AG09319 (cell line): ENCODE measurements at places on chromosomes 1 and 21.

DNA sequence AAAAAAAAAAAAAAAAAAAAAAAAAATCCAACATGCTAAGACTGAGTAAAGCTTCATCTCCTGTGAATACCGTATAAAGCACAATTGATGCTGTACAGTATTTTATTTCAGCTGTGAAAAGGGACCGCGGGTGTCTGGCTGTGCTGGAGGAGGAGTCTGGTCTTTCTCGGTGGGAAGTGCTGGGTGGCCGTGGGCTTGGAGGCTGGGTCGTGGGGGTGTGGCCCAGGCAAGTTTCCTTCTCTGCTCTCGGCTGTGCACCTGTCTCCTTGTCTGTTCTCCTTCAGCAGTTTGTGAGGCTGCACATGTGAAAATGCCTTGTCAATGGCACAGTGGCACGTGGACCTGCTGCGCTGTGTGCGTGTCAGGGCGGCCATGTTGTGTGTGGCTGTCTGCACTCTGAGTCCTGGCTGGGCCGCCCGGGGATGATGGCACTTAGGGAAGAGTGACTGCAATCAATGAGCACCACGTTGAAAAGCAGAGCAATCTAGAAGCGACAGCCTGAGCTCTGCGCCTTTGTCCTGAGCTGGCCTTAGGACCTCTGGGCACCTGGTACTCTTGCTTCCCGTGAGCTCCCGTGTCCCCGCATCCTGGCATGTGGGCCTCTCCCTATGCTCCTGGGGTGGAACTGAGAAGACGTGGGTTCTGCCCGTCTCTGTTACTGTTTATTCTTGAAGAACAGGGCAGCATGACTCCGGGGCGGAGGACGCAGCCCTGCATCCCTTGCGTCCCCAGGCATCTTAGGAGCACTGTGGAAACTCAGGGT lies 14.5 kb downstream of the AGPAT3 start:
- no peak for DNase-seq

DNA sequence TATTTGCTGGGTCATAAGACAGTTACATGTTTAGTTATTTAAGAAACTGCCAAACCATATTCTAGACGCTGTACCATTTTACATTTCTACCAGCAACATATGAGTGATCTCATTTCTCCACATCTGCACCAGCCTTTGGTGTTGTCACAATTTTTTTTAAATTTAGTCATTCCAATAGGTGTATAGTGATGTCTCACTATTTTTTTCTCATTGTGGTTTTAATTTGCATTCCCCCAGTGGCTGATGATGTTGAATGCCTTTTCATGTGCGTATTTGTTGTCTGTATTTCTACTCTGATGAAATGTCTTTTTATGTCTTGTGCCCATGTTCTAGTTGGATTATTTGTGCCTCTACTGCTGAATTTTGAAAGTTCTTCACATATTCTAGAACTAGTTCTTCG lies 38.4 kb downstream of the NFASC start:
- DNase-seq, result no peak

GRCh38 chr1:150386592-150386991 lies 22.6 kb downstream of the RPRD2 start:
- DNase-seq, result no peak

GRCh38 chr1:21449906-21450305 lies 10.0 kb downstream of the NBPF3 start:
- no peak for DNase-seq

GRCh38 chr1:61190153-61190552 lies 107.8 kb downstream of the NFIA start:
- DNase-seq, result no peak

- no peak for DNase-seq
These were observed 40.4 kb downstream of the LDLRAD2 start for GRCh38 chr1:21852282-21853130.

DNA sequence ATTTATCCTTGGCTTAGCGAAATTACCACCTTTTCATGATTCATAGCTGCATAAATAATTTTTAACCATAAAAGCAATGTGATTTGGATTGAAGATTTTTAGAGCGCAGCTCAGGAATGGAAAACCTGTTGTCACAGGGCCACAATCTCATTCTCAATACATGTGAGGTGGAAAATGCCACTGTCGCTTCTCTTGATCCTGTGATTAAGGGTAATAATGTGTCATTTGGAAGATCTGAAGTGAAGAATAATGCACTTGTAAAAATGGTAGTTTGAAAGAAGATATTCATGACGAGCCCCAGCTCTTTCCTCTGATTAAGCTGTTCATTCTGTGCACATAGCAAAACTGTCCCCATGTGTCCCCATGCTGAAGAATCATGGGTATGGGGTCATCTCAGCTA lies 230.4 kb downstream of the BACH1 start:
- DNase-seq, result no peak

DNA sequence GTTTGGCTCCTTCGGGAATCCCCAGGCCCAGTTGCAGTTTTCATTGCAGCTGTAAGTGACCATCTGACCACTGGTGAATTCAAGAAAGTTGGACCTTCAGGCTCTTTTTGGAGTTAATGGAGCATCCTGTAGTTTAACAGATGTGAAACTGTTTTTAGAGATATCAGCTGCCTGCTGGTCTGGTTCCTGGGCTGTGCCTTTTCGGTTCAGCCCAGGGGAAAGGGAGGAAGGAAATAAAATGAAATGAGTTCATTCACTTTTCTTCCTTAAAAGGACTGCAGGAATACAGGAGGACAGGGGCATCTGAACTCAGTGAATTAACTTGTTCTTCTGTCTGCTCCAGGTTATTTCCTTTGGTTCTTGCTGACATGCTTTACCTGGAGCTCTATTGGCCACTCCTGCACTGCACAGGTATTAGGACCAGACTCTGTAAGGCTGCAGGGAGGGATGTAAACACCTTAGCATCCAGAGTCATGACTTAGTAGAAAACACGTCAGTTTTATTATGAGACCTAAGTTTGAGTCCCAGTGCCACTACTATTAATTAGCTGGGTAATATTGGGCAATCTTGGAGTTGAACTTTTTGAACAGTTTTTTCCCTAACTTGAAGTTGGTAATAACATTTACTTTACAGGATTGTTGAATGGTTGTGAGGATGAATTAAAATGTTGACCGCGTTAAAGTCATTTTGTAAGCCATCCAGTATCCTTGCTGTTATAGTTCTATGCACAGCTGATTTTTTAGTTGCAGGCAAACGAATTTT lies 83.6 kb downstream of the LRRC8D start:
- no peak for DNase-seq

- peak; percentile 89 for DNase-seq
These were observed 5.2 kb upstream of the RERE start for GRCh38 chr1:8822373-8823294.

GRCh38 chr21:33236766-33237165 lies 7.0 kb downstream of the IFNAR2 start:
- no peak for DNase-seq

DNA sequence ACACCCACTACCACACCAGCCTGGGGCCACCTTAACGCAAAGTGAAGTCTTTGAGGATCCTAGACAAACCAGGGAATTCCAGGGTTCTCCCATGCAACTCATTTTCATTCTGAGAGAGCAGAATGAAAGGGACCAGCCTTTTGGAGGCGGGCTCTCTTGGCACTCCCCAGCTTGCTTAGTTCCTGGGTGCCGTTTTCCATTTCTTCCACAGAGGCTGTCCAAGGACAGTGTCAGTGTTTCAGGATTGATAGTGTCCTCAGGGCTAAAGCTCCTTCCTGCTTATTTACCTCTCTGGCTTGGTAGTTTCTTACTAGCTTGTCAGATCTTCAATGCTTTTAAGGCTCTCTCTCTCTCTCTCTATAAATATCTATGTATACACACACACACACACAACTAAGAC lies 30.1 kb upstream of the GNG4 start:
- DNase-seq, result no peak

- DNase-seq, result no peak
These were observed 171.4 kb downstream of the TGFB2 start for GRCh38 chr1:218516526-218516925.

DNA sequence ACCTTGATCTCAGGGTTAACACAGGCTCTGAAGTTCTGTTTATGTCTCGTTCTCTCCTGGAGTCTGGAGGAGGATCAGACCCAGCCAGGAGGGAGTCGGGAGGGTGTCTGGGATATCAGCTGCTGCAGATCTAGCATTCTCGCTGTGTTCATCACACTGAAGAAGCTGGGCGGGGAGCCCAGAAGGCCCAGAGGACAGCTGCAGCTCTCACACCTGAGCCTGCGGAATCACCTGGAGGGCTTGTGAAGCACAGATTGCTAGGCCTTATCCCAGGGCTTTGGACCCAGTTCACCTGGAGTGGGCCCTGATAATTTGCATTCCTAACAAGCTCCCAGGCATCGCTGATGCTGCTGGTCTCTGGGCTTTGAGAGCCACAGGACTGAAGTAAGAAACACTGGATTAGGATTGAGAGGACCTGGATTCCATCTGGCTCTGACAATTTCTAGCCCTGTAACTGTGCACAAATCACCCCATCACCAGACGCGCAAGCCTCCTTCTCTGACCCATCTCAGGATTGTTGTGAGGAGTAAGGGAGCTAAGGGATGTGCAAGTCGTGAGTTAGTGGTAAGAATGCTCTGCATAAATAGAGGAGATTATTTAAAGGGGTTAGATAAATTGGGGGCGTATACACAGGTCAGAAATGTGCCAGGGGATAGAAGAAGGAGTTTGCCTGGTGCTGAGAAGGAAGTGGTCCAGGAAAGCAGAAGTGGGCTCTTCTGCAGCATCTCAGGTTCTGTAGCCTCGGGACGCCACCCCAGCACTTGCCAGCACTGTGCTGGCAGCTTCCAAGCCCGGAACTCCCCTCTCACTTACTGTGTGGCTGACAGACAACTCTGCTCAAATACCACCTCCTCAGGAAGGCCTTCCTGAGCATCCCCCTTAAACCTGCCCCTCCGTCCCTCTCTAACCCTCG lies 19.1 kb downstream of the ABCA4 start:
- DNase-seq, result no peak

DNA sequence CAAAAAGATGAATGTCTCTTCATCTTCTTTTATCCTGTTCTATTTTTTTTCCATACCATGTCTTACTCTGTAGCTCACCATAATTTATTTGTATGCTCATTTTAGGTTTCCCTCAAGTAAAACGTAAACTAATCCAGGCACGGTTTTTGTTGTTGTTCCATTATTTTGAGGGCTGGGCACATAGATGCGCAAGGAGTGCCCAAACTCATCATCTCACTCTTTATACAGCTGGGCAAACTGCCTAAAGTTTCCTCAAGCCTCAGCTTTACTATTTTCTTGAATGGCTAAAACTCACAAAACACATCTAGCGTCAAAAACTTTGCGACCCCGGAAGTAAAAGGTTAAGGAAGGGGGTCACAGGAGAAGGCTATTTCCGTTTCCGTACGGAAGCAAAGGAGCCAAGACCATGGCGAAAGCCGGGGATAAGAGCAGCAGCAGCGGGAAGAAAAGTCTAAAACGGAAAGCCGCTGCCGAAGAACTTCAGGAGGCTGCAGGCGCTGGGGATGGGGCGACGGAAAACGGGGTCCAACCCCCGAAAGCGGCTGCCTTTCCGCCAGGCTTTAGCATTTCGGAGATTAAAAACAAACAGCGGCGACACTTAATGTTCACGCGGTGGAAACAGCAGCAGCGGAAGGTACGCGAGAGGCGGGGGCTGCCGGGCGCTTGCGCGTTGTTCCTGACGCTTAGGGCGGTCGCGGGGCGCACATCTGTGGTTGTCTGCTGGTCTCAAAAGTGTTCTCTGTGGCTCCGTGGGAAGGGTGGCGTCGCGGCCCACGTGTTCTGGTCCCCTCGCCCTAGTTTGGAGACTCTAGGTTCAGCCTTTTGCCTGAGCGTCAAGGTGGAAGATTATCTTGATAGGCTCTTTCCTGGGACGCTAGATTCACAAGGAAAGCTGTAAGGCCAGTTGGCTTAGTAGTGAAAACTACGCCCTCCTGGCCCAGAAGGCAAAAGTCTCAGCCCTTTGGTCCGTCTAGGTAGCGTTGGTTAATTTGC lies at the start of gene RPF1:
Gene RPF1 (plus strand): TSS at position 391 of the 993 bp plus-strand sequence. CDS start 16 bp downstream, at position 407.
- peak; percentile 35 for DNase-seq

- no peak for DNase-seq
These were observed 19.5 kb downstream of the ZMYM4 start for GRCh38 chr1:35287807-35288640.

DNA sequence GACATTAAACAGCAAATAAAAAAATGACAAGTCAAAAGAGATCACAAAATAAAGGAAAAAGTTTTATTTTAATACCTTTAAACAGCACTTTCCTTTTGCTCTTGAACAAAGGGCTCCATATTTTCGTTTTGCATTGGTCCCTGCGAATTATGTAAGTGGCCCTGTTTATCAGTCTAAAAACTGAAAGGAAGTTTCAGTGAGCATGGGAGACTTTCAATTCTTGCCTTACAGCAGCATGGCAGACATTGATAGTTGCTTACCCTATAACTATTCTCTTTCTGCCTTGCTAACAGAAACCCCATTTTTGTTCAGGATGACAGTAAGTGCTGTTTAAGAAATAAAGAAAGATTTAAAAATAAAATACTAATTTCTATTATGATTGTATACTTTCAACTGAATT lies 5.2 kb upstream of the SH3GLB1 start:
- DNase-seq, result no peak
